ENCODE measurements at places on chromosomes 1 and 21.

- DNase-seq = no peak
Observed at GRCh38 chr1:17118706-17119075, 560 bp downstream of the PADI2 start.

GRCh38 chr1:45926330-45926729 is 122.9 kb downstream of the MAST2 start:
- DNase-seq = no peak

- DNase-seq = no peak
Observed at GRCh38 chr1:35499652-35500176, 57.5 kb downstream of the KIAA0319L start.

GRCh38 chr1:112625696-112626095 is 6.1 kb downstream of the CAPZA1 start:
- DNase-seq = no peak

DNA sequence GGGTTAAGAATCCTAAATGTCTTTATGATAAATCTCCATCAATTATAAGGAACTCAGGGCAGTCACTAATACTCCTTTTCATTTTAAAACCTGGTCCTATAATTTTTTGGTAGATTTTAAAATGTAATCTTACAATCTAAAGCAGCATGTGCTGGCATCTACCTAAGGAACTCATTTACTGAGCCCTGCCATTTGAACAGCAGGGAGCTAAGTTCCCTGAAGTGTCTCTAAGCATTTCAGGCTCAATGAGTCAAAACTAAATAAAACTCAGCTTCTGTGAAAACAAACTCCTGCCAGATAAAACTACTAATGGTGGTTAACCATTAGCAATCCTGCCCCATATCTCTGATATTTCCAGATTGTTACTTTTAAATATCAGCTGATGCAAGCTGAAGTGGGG is 1371.8 kb upstream of the PRMT6 start:
- no peak for DNase-seq

GRCh38 chr1:169928438-169929209 is 34.9 kb upstream of the SCYL3 start:
- DNase-seq = no peak

GRCh38 chr1:97424209-97424608 is 496.6 kb downstream of the DPYD start:
- no peak for DNase-seq

- DNase-seq = no peak
Observed at GRCh38 chr1:241640867-241641622, 876 bp upstream of the CHML start.

GRCh38 chr1:102531036-102531435 is 534.3 kb upstream of the OLFM3 start:
- no peak for DNase-seq

- no peak for DNase-seq
Observed at GRCh38 chr1:8015036-8015808, 10.9 kb downstream of the ERRFI1 start.

DNA sequence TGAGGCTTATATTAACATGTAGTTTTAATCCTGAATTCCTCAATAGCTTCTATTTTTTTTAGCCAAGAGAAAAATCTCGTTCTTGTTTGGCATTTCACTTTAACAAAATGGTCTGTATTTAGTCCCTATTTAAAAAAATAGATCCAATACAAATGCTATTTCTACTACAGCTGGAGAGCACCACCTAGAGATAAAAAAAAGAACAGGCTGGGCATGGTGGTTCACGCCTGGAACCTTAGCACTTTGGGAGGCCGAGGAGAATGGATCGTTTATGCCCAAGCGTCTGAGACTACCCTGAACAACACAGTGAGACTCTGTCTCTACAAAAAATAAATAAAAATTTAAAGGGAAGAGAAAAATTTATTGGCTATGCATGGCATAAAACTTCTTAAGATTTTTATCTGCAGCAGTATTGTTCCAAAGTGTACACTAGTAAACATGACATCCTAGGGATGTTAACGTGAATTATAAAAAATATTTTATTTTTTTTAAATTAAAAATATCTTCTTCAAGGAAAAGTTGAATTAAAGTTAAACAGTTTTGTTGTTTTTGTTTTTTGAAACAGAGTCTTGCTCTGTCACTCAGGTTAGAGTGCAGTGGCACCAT is 4.4 kb downstream of the ST7L start:
- DNase-seq = no peak
